ENCODE measurements at places on chromosomes 5 and 9.

DNA sequence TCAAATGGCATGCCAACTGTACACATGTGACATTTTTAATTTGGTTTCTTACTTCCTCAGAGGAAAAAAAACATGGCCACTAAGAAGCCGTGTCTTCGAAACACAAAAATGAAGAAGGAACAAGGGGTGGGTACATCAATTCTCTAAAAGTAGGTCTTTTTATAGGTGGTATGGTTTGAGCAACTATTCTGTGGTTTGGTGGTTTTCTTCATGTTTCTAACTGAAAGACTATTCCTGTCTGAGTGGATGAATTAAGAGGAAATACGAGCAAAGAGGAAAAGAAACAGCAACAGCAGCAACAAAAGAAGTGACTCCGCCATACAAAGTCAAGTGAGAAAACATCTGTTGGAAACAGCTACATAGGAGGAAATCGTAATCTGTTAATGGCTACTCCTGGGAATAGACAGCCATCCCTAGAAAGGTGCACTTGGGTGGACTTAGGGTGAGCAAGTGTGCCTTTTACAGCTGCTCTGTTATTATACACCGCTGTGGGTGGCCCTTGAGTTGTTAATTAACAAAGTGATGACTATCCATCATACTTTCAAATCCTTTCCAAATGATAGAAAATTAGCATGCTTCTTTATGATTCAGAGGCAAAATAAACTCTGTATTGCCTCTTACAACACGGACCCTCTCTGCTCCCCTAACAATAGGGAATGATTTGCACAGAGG lies 575.8 kb downstream of the TLE1 start:
- no peak for DNase-seq

- DNase-seq = no peak
Observed at GRCh38 chr5:159155960-159156359, 53.4 kb downstream of the RNF145 start.

DNA sequence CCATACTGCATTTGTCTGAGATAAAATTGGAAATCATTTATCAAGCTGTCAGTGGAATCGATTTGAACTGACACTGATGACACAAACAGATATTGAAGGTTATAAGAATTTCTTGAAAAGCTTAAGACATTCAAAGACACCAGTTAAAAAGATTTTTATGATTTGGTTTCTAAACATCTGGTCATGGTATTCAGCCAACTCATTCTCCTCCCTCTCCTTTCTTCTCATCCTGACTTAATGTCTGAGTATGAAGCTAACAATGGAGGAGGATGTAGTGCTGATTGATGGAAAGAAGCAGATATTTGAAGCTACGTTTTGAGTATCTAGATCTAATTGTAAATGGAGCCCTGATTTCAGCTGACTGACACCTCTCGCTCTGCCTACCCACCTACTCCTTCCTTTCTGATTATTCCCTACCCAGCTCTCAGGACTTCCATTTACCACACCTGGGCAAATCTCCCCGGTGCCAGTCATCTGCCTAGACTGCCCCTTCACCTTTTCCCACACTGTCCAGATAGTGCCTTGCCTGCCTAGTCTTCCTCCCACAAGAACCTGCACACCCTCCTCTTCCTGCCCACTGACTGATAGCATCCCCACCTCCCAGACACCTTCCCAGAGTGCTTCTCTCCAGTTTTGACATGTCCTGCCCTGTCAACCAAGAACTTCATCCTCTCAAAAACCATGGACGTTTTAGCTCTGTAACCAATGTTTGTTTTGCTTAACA lies 20.7 kb upstream of the LIFR start:
- no peak for DNase-seq

DNA sequence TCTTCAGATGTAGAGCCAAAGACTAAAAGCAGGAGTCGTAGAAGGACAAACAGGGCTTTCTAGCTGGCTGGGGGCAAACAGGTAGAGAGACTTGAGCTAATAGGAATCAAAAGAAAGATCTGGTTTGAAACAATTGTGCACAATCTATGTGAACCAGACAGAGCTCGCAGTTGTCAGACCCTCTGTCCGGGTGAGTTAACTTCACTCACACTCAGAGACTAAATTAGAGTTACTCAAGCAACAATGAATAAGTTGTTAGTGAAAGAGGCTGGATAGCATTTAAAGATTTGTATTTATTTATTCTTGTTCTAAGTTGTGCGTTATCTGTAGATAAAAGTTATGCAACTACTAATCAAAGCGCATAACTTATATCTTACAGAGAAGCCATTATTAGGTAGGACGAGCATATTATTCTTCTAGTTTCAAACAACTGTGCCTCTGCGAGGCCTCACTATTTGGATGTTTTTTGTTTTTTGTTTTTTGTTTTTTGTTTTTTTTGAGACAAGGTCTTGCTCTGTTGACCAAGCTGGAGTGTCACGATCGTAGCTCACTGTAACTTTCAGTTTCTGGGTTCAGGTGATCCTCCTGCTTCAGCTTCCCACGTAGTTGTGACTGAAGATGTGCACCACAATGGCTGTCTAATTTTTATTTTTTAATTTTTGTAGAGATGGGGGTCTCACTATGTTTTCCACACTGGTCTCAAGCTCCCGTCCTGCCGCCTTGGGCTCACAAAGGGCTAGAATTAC lies 13.2 kb upstream of the LNPEP start:
- peak; percentile 67 for DNase-seq

DNA sequence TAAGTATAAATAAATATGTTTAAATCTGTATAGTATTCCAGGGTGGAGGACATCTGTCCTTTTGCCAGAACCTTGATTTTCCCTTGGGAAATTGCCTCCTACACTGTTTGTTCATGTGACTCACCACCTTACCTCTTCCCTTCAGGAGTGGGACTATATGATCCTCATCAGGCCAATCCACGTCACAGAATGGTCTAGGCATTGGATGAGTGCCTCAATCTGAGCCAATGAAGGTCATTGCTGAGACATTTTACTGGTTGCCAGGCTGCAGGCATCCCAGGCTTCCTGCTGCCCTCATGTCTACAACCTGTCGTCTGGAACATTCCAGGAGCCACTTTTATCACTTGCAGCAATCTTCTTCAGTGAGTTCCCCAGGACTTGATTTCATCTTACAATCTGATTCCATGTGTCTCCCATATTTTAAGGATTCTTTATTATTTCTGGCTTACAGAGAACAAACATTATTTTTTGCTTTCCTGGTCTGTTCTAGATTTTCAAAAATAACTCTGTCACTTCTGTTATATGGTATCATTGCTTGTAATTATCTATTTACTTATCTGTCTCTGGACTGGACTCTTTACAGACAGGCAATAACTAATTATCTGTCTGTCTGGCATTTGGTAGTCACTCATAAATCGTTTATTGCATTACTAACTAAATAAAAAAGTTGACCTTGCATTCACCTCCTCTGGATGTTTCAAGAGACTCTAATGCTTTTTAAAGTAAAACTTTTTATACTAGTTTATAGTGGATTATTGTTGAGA lies 107.3 kb upstream of the APC start:
- DNase-seq = no peak

DNA sequence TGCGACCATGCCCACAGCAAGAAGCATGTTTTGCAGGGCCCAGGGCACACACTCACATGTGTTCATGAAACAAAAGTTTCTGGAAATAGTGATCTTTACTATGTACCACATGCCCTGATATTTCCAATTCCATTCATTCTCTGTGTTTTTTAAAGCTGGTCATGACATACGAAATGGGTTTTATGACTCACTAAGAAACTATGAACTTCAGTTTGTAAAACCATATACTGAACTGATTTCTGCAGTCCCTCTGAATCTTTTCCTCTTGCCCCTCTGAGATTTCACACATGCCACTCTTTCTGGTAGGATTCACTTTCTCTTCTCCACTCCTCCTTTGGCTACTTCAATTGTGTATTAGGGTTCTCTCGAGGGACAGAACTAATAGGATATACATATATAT lies 416.1 kb upstream of the TRPC7 start:
- no peak for DNase-seq

DNA sequence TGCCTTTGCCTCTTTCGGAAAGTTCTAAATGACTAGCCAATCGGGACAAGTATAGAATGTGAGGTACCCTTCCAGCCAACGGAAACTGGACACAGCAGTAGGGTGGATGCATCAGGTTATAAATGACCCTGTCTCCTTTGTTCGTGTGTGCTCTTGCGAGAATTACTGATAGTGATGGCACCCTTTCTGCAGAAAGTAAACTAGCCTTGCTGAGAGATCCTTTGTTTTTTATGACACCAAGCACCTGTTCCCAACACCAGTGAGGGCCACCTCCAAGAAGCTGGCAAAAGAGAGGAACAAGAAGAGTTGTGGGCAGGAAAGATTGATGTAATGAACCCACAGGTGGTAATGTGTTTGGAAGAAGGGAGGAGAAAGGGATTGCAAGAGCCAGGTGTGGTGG lies 42.8 kb upstream of the FABP6 start:
- no peak for DNase-seq

- no peak for DNase-seq
Observed at GRCh38 chr5:62029303-62029702, 276.7 kb upstream of the KIF2A start.

GRCh38 chr9:108544866-108545265 lies 310.9 kb downstream of the ACTL7B start:
- no peak for DNase-seq

DNA sequence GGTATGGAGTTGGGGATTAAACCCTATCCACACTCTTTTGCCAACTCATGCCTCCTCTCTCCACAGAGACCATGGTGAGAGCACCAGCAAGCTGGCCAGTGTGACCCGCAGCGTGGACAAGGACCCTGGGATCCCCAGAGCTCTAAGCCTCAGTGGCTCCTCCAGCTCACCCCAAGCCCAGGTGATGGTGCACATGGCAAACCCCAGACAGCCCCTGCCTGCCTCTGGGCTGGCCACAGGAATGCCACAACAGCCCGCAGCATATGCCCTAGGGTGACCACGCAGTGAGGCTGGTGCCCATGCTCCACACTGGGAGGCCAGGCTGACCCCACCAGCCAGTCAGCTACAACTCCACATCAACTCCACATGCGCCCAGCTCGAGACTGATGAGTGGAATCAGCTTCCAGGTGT lies 11.5 kb upstream of the CARD19 start:
- no peak for DNase-seq

DNA sequence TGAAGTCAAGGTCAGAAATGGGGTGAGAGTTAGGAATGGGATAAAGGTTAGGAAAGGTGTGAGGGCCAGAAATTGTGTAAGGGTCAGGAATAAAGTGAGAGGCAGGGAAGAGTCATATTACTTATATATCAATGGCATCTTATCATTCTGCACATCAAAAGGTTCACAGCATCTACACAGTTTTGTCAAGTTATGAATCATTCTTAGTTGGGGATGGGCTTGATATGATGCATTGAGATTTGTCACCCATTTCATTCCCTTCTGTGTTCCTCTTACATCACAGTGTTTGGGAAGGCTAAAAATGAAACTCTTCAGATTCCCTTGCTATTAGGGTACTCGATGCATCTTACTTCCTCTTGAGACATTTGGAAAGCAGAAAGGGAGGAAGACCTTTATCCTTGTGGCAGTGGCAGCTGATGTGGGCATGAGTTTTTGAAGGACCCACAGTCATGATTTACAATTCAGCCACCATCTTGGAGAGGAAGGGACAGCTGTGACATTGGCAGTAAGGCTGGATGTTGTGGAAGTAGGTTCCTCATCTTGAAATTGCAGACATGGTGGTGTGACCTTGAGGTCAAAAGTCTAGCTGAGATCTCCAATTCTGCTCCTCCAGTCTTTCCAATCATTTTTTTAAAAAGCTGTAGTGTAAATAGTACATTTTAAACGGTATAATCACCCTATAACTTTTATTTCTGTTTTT lies 24.2 kb upstream of the NPR3 start:
- DNase-seq = no peak

DNA sequence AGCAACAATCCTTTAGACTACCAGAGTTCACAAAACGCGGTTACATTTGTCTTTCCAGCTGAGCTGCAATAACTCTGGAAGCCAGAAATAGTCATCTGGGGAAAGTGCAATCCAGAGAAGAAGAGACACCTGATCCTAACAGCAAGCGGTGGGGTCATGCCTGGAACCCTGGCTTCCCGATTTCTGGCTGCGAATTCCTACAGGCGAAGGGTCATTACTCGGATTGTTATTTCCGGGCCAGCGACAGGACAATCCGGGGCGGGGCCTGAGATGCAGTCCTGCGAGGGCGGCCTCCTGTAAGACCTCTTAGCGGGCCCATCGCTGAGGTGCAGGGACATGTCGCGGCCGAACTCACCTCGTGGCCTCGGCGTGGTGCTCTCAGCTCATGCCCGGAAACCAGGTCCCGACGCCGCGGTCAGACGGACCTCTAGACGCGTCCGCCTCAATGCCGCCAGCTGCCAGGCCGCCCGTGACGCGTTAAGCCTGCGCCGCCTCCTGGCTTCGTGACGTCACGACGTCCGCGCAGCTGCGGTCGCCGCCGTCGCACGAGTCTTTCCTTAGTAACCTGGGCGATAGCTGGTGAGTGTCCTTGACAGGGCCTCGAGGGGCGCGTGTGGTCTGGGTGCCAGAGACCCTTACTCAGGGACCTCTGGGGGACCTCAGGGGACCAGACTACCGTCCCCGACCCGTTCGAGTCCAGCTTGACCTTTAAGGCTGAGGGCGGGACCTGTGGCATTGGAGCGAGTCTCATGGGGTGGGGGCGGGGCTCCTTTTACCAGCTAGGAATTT lies at the start of the genes MRRF and RBM18:
Gene MRRF (plus strand): TSS at position 523 of the 789 bp plus-strand sequence. CDS start 6,010 bp downstream, outside the sequence.
Gene RBM18 (minus strand): TSS at position 481 of the 789 bp plus-strand sequence. CDS start 3,348 bp downstream, outside the sequence.
- peak; percentile 96 for DNase-seq

- DNase-seq = no peak
Observed at GRCh38 chr5:179768326-179769085, 25.3 kb upstream of the LTC4S start.

DNA sequence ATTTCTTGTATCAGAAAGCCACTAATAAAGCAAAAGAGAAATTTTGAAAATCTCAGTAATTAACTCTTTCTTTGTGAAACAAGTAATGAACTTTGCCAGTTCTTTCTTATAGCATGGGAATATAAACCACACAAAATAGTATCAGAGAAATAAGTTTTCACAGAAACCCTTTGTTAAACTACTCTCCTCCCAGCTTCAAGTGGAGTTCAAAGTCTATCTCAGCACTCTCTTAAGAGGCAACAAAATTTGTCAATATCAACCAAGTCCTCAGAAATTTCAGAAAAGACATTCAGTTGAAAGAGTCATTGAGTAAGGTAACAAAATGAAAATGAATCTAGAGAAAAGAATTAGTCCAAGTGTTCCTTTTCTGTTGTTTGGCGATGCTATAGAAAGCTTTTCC lies 89.3 kb downstream of the NTRK2 start:
- DNase-seq = no peak

GRCh38 chr9:95509851-95510708 lies 6.7 kb downstream of the PTCH1 start:
- DNase-seq = peak; percentile 58
